ENCODE measurements at places on chromosomes 3 and 15.

DNA sequence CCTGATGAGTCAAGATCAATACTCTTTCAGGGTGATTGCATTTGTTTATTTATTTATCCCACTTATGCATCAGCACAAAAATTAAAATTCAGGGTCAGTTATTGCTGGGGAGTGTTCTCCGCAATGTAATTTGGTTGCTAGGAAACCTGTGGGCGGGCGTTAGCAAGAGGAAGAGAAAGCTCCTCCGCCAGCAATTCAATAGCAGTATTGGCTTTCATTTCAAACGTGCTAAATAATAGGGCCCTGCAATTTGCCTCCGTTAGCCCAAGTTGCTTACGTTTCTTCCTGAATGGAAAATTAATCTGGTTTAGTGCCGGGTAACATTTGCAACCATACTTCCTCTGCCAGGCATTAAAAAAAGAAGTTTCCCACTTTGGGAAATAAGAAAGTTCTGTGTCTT is 35.5 kb upstream of the PLCL2 start:
- peak; percentile 71 for DNase-seq

DNA sequence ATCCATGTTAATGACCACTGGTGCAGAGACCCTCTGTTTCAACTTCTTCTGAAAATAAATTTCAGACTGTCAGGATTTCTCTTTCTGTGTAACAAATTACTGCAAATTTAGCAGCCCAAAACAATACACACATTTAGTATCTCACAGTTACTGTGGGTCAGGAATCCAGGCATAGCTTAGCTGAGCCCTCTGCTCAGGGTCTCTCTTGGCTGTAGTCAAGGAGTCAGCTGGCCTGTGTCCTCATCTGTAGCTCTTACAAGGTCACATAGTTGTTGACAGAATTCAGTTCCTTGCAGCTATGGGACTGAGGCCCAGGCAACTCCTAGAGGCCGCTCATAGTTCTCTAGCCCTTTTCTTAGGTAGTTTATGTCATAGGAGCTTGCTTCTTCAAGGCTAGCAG is 51.9 kb downstream of the NKIRAS1 start:
- no peak for DNase-seq

GRCh38 chr3:192861972-192862371 is 55.7 kb downstream of the MB21D2 start:
- no peak for DNase-seq

- DNase-seq = no peak
Observed at GRCh38 chr3:141080431-141080830, 29.3 kb downstream of the SPSB4 start.

GRCh38 chr3:50117120-50117519 is 28.4 kb downstream of the RBM5 start:
- DNase-seq = no peak

- DNase-seq = no peak
Observed at GRCh38 chr3:82494977-82495489, 733.6 kb upstream of the GBE1 start.

DNA sequence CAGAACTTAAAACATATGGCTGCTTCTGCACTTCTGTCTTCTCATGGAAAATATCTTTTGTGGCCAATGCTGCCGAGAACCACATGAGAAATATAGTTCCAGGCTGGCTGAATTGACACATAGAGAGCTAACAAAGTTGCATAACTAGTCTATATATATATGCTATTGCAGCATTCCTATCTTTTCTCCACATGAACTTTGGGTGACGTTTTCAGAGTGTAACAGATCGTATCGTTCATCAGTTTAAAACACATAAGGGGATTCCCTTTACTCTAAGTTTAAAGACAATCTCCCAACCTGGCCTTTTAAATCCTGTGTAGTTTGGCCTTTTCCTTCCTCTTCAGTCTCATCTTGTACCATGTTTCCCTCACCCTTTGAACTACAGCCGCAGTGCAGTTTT is 394.2 kb upstream of the CBLB start:
- DNase-seq = no peak

GRCh38 chr3:171064461-171064860 is 37.9 kb upstream of the SLC2A2 start:
- no peak for DNase-seq

DNA sequence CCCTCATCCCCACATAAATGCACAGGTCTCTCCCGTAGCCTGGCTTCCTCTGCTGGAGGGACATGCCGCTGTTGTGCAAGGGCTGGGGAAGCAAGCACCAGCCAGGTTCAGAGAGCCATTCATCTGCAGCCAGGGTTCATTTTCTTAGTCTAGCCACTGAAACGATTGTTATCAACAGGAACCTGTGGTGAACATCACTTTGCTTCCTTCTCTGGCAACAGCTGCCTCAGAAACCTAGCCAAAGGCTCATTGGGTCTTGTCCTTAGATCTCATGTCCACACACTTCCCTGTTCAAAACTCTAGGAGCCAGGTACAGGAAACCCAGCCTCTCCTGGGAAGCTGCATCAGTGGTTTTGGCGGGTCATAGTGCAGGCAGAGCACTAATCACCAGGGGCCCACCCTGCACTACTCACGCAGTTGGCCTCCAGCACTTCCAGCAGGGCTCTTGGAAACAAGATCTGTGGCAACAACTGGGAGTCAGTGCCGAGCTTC is 47.0 kb downstream of the OXNAD1 start:
- DNase-seq = peak; percentile 43

- no peak for DNase-seq
Observed at GRCh38 chr3:30612437-30613132, 6.2 kb downstream of the TGFBR2 start.

DNA sequence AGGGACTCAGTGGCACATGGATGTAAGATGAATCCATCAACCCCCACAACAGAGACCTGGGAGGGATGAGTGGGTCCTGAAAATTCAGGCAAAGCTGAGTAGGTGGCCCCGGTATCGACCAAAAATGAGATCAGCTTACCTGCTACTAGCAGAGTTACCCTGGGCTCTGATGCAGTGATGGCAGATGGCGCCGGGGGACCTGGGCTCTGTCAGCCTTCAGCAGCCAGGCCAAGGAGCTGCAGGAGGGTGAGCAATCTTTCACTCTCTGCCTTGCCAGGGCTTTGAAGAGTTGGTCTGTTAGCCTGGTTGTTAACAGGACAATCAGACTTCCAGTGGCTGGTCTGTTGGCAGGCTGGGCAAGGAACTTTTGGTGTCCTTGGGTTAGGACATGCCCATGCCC is 1054.8 kb downstream of the SI start:
- no peak for DNase-seq

DNA sequence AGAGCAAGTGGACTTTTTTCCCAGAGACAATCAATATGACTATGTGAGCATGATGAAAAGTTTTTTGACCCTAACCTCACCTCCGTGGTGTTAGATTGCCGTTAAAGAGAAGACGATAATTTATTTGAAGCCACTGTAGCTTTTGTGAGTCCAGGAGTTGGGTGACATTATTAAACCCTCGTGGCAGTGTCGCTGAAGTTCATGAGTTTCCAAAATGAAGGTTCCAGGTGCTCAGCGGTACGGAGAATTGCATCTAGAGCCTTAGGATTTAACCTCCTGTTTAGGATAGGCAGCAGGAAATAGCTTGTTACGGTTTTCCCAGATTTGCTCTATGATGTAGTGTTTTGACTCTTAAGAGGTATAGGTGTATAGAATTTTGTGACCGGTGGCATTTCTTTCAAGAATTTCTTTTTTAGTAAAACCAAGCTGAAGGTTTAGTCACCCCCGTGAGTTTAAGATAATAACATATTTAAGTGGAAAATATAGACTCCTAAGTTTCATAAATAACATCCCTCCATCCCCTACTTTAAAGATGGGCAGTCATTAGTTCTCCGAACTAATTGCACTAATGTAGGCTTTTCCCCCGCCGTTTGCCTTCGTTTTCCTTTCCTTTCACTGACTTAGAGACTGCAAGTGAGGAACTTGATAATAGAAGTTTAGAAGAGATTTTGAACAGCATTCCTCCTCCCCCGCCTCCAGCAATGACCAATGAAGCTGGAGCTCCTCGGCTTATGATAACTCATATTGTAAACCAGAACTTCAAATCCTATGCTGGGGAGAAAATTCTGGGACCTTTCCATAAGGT is 2.0 kb downstream of the SMC4 start:
- DNase-seq = no peak

Data from activated naive CD4-positive, alpha-beta T cell treated with Interleukin-2 at 50 U/mL for 16 hours (primary cell).